ENCODE measurements at places on chromosomes 13 and 19. TPM values are rescaled to one million over a fixed set of nuclear protein-coding genes. Genes with fewer than 3 reads are reported as not detected.

The LAIR1 gene
- total RNA-seq = not detected

The CD22 gene
- total RNA-seq = 0.25 TPM

The APOE gene
- total RNA-seq = 1.4 TPM

The ZNF761 gene
- 13.8 TPM for total RNA-seq

The SYNGR4 gene
- not detected for total RNA-seq

The C13orf42 gene
- total RNA-seq = not detected

The ZSCAN1 gene
- not detected for total RNA-seq

The ZNF738 gene
- total RNA-seq = 6.1 TPM

The SMIM44 gene
- total RNA-seq = not detected
